ENCODE measurements at places on chromosomes 3 and 15.

- DNase-seq, result no peak
Observed at GRCh38 chr3:11556851-11557644, 86.7 kb downstream of the VGLL4 start.

DNA sequence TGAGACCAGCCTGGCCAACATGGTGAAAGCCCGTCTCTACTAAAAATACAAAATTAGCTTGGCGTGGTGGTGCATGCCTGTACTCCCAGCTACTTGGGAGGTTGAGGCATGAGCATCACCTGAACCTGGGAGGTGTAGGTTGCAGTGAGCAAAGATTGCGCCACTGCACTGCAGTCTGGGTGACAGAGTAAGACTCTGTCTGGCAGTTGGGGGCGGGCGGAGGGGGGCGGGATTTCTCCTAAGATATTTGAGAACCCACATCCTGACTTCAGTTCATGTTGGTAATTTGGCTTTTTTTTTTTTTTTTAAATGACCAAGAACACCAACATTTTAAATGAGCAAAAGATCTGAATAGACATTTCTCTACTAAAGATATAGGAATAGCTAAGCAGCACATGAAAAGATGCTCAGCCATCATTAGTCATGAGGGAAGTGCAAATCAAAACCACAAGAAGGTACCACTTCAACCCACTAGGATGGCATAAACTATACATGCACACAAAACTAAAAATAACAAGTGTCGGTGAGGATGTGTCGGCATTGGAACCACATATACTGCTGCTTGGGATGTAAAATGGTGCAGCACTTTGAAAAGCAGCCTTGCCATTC, 75.6 kb upstream of the LMOD3 start:
- DNase-seq, result no peak

- peak; percentile 91 for DNase-seq
Observed at GRCh38 chr3:52220380-52221026, 4.9 kb downstream of the TLR9 start.

- peak; percentile 10 for DNase-seq
Observed at GRCh38 chr3:124272605-124273151, 280.8 kb upstream of the ROPN1 start.

GRCh38 chr3:9861201-9861600, 17.4 kb upstream of the RPUSD3 start:
- DNase-seq, result no peak

GRCh38 chr3:47164007-47164881, at the start of gene SETD2:
Gene SETD2, minus strand, starts transcription at chr3:47164113. Its CDS starts 189 bp downstream, at chr3:47163924.
- DNase-seq, result peak; percentile 90

DNA sequence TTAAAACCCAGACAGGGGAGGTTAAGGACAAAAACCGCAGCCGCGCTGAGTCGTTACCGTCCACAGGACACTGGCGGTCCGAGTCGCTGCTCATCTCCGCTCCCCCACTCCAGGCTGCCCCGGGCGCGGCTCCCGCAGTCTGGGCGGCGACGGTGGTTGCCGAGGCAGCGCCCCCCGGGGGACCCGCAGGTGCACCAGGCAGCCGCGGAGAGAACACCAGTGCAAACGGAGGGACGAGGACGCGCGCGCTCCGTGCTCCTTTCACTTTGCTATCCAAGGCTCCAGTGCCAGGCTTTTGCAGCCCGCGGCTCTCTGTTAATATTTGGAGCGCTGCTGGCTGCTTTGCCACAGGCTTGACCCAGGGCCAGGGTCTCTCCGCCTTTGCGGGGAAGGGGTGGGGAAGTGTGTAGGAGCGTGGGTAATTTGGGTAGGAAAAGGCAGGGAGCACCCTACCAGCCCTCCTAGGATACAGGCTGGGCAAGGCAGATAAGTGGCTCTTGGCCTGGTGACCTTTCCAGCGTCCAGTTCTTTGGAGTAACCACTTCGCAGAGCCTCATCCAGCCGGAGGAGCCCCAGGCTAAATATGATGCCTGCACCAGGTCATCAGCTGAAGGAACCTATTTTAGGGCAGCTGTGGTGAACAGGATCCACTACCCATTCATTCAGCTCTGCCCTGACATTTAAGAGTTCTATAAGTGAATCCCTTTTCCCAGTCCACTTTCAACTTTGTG, at the start of gene GADL1:
Gene GADL1, minus strand, starts transcription at position 141 of the 731 bp plus-strand sequence. Its CDS starts 47 bp downstream, at position 94.
- peak; percentile 1 for DNase-seq

DNA sequence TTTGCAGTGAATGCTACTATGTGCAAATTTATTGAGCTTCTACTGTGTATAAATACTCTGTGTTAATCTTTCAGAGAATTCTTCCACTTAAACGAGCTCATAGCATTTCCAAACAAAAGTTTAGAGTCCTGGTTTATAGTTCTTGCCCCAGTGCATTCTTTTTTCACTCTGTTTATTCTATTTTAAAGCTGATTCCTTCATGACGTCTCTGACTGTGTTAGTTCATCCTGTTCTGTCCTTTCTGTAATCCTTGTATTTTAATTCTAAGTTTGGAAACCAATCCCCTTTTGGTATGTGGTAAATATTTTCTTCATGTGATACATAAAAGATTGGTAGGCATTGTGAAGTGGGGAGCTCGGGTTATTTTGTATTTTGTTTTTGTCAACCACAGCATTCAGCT, 18.7 kb downstream of the P2RY14 start:
- no peak for DNase-seq

GRCh38 chr3:21484828-21485144, 266.2 kb downstream of the ZNF385D start:
- peak; percentile 50 for DNase-seq

DNA sequence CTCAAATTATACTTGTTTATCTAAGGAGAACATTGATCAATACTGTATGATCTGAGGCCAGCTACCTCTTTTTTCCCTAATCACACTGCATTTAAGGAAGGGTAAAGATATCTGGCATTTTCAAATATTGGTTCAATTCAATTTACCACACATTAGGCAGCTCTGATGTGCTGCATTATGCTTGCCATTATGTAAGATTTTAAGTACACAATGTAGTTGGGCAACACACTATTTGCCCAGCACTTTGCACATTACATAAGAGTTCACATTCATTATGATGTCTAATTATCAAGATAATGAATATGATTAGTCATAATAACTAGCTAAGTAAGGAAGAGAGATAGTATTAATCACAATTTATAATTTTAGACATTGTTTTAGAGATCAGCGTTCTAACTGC, 196.3 kb downstream of the BCHE start:
- no peak for DNase-seq

GRCh38 chr3:67898916-67899315, 244.5 kb upstream of the SUCLG2 start:
- no peak for DNase-seq

- DNase-seq, result no peak
Observed at GRCh38 chr15:53721334-53722087, 38.0 kb downstream of the WDR72 start.

DNA sequence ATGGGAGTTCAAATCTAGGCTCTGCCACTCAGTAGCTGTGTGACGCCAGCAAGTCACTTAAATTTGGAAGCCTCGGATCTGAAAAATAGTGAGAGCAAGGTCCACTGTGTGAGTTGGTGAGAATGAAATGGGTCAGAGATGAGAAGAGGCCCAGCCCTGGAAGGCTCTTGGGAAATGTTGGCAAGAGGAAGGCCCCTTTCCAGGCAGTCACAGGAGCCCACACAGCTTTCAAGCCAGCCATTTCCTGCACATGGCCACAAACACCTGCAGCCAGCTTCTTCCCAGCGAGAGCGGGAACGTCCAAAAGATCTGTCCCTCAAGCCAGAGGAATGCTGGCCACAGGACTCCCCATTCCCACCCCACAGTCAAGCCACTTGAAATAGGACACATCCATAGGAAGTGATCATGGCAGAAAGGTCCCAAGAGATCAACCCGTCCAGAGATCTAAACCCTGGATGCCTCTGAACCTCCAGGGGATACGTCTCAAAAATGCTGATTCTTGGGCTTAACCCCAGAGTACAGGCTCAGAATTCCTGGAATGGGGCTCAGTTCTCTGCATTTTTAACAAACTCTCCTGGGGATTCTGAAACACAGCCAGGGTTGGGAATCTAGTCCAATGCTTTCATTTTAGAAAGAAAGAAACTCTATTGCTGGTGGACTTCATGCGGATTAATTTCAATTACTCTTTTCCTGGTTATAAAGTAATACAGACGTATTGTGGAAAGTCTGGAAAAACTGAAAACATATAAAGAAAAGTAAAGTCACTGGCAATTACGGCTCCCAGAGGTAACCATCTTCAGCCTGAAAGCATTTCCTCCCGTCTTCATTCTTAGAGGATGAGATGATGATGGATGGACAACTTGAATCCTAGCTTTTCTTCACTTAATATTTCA, 35.9 kb downstream of the NTRK3 start:
- no peak for DNase-seq

DNA sequence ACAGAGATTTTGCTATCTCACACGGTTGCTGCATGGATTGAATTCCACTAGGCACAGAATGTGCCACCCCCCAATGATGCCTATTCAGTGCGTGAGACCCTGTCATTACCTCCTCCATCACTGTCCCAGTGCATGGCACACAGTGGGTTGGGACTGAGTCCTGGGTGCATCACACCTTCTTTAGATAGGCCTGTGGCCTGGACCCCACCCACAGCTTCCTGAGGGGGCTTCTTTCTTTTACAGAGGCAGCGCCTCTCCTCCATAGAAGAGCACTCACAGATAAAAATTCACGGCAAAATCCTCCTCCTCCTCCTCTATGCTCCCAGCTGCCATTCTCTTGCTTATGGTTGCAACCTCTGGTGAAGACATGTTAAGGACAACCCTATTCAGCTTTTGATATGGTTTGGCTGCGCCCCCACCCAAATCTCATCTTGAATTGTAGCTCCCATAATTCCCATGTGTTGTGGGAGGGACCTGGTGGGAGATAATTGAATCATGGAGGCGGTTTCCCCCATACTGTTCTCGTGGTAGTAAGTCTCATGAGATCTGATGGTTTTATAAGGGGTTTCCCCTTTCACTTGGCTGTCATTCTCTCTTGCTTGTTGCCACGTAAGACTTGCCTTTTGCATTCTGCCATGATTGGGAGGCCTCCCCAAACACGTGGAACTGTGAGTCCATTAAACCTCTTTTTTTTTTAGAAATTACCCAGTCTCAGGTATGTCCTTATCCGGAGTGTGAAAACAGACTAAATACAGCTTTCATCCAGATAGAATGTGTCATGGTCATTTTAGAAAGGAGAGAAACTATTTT, 147.6 kb downstream of the KLF13 start:
- no peak for DNase-seq

GRCh38 chr3:88742106-88742505, 365.3 kb upstream of the EPHA3 start:
- DNase-seq, result no peak

DNA sequence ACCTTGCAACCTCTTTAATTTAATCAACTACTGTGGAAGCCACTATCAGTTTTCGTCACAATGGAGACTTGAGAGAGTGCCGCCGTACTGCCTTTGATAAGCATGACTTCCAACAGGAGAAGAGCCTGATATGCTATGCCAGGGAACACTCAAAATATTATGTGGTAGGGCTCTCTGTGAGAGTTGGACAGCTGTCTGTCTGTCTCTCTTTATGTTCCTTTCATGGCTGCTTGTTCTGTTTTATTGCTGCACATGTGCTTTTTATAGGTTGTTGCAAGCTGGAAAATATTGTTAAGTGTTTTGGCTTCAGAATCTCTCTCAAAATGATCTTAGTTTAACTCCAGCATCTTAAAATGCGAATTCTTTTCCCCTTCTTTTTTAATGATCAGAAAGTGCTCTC, 249.4 kb upstream of the RARB start:
- DNase-seq, result no peak

GRCh38 chr3:71309342-71309741, 274.2 kb downstream of the FOXP1 start:
- DNase-seq, result no peak
